K562 (cell line): ENCODE measurements at places on chromosomes 11 and 22. TPM values are rescaled to one million over a fixed set of nuclear protein-coding genes. Genes with fewer than 3 reads are reported as not detected.

The BBOX1 gene
- not detected in 2 replicates for total RNA-seq

DNA sequence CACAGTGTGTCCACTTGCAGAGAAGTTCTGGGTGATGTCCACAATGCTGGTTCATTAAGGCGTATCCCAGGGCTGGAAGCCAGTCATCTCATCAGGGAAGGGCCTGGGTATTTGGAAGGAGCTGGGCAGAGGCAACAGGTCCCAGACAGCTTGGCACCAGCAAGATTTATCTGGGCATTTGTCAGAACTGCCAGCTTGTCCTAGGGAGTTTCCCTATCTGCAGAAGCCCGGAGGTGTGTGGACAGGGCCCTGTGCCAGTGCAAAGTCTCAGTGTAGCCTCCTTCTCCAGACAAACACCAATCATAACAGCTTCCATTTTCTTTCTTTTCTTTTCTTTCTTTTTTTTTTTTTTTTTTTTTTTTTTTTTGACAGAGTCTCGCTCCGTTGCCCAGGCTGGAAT, 125.3 kb upstream of the TIMP3 start:
- no peaks in the 10 kb centered on the region; the same call in 2 of the 3 replicates for H3K27me3 ChIP-seq
- H3K4me3 ChIP-seq: no peak overlapping the region
- no peaks in the 10 kb centered on the region for H3K4me1 ChIP-seq
- no peak overlapping the region for H3K27ac ChIP-seq
- no peak for DNase-seq

The PHOX2A gene
- total RNA-seq: not detected in 2 replicates

The LIPT2 gene
- 2.6 and 2.9 TPM in 2 replicates for total RNA-seq

GRCh38 chr11:120719348-120719747, 207.8 kb downstream of the GRIK4 start:
- no peaks in the 10 kb centered on the region for H3K36me3 ChIP-seq
- no peaks in the 10 kb centered on the region for H3K4me1 ChIP-seq
- H3K4me3 ChIP-seq: no peak overlapping the region
- H3K27ac ChIP-seq: no peak overlapping the region
- H3K27me3 ChIP-seq: peaks cover 12% of the 10 kb centered on the region; the same call in 2 of the 3 replicates

The LUZP2 gene
- not detected in 2 replicates for total RNA-seq

GRCh38 chr11:32043737-32044136, 47.1 kb upstream of the RCN1 start:
- no peak for DNase-seq
- no peak overlapping the region for H3K27ac ChIP-seq
- no peaks in the 10 kb centered on the region for H3K27me3 ChIP-seq
- H3K4me1 ChIP-seq: no peaks in the 10 kb centered on the region
- H3K36me3 ChIP-seq: no peaks in the 10 kb centered on the region
- H3K4me3 ChIP-seq: no peak overlapping the region

GRCh38 chr22:33036881-33037280, 21.3 kb downstream of the SYN3 start:
- DNase-seq: no peak
- no peaks in the 10 kb centered on the region for H3K36me3 ChIP-seq
- H3K27ac ChIP-seq: no peak overlapping the region

- no peak overlapping the region for H3K27ac ChIP-seq
- DNase-seq: peak; percentile 73
- peaks cover 9% of the 10 kb centered on the region; the same call in 1 of the 3 replicates for H3K27me3 ChIP-seq
- H3K4me1 ChIP-seq: peaks cover 67% of the 10 kb centered on the region
- H3K4me3 ChIP-seq: no peak overlapping the region
- H3K36me3 ChIP-seq: no peaks in the 10 kb centered on the region
These were observed 33.0 kb downstream of the MOB2 start for GRCh38 chr11:1453611-1454034.

DNA sequence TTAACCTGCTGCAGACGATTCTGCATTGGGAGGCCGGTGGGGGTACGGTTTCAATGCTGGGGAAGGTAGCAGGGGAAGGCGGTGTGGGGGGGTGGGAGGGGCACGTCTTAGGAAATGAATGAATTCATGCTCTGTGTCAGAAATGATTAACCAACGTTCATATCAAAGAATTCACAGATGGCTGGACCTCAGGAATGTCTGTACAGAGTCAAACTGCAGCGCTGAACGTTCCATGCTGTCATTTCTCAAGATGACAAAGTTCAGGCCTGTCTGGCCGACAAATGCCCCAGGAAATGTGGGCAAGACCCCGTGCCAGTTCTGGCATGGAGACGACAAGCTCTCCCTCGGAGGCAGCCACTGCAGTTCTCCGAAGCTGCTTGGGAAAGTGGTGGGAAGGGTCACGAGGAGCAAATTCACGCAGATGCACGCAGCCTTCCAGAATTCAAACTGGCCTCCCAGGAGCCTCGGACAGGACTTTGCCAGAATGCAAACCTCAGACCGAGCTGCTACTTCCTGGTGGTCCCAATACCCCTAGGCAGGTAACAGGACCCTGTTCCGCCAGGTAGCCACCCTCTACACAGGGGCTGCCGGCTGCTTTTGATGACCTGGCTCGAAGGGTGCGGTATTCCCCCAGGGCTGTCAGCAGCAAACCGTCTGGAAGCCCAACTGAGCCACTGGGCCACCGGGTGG, 81.5 kb downstream of the TRMU start:
- no peaks in the 10 kb centered on the region for H3K36me3 ChIP-seq
- peaks cover 75% of the 10 kb centered on the region for H3K27me3 ChIP-seq
- H3K4me1 ChIP-seq: no peaks in the 10 kb centered on the region
- no peak for DNase-seq
- H3K4me3 ChIP-seq: no peak overlapping the region
- no peak overlapping the region for H3K27ac ChIP-seq

The POLA2 gene
- total RNA-seq: 43.2 and 46.7 TPM in 2 replicates

The ESAM gene
- total RNA-seq: 0.36 and 0.91 TPM in 2 replicates

DNA sequence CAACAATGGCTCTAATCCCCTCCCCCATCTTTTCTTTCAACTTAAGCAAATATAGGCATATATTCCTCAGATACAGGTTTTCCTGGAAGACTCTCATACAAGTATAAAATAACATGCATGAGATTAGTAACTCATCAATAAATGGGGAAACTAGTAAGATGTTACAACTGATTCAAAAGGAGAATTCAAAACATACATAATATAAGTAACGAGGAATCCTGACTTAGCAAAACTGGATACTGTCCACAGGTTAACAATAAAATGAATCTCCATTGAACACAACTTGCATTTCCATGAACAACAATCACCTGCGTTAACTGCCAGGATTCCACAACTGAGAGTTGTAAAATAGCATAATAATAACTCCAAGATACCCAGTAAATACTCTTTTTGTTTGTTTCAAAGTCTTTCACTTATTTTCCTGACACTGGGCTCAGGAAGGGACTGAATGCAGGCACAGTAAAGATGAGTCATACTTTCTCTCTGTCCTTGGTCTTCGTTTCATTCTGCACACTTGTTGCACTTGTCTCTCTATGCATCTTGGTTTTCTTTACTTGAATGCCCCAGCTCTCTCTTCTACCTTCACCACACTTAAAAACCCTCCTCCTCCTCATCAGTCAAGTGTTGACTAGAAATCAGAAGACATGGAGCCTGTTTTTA, 8.1 kb downstream of the APIP start:
- H3K4me3 ChIP-seq: no peak overlapping the region
- peaks cover 13% of the 10 kb centered on the region for H3K4me1 ChIP-seq
- no peaks in the 10 kb centered on the region for H3K27me3 ChIP-seq
- no peak overlapping the region for H3K27ac ChIP-seq
- DNase-seq: no peak
- H3K36me3 ChIP-seq: peaks cover 17% of the 10 kb centered on the region; the same call in 2 of the 3 replicates

- H3K4me3 ChIP-seq: no peak overlapping the region
- no peak for DNase-seq
- no peaks in the 10 kb centered on the region for H3K36me3 ChIP-seq
These were observed 18.1 kb upstream of the RELT start for GRCh38 chr11:73358071-73358470.

The OR9I1 gene
- not detected in 2 replicates for total RNA-seq

- no peak overlapping the region for H3K27ac ChIP-seq
- no peaks in the 10 kb centered on the region for H3K4me1 ChIP-seq
- H3K4me3 ChIP-seq: no peak overlapping the region
- DNase-seq: no peak
- no peaks in the 10 kb centered on the region for H3K36me3 ChIP-seq
These were observed 173.4 kb downstream of the BCR start for GRCh38 chr22:23353696-23354095.

DNA sequence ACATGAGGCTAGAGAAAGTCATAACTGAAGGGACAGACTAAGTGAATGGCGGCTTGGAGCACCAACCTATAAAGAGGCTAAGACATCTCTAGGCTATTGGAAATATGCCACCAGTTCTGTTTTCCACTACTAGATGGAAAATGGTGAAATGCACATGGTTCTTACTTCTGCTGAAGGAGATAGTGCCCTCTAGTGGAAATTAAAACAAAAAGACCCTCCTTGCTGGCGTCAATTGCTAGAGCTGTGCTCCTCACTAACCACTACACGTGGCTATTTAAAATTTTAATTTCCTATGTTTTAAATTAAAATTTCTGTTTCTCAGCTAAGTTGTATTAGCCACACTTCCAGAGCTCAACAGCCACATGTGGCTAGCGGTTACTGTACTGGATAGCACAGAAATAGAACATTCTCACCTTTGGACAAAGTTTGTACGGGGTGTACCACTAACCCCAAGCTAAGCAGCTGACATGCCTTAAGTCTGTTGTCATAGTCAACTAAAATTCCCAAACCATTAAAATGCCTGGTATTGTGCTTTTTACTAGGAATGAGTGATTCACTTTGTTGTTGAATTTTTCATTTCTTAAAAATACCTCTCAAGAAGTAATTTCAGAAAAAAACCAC, 34.1 kb upstream of the CALCA start:
- H3K36me3 ChIP-seq: no peaks in the 10 kb centered on the region
- H3K4me3 ChIP-seq: no peak overlapping the region
- H3K4me1 ChIP-seq: no peaks in the 10 kb centered on the region
- no peaks in the 10 kb centered on the region for H3K27me3 ChIP-seq
- H3K27ac ChIP-seq: no peak overlapping the region
- peak; percentile 19 for DNase-seq

- H3K4me3 ChIP-seq: no peak overlapping the region
- H3K4me1 ChIP-seq: peaks cover 20% of the 10 kb centered on the region; the same call in 2 of the 3 replicates
- peaks cover 38% of the 10 kb centered on the region for H3K36me3 ChIP-seq
- H3K27ac ChIP-seq: peak overlapping the region; percentile 96; the same call in 1 of the 3 replicates
- no peaks in the 10 kb centered on the region for H3K27me3 ChIP-seq
These were observed 2.9 kb downstream of the QSER1 start for GRCh38 chr11:32895471-32895870.
